ENCODE measurements at places on chromosomes 2 and 18. TPM values are rescaled to one million over a fixed set of nuclear protein-coding genes. Genes with fewer than 3 reads are reported as not detected.

- H3K4me3 ChIP-seq: no peak overlapping the region
- no peaks in the 10 kb centered on the region for H3K27me3 ChIP-seq
- H3K27ac ChIP-seq: no peak overlapping the region
These were observed 222.8 kb upstream of the TMEM200C start for GRCh38 chr18:6118080-6118479.

DNA sequence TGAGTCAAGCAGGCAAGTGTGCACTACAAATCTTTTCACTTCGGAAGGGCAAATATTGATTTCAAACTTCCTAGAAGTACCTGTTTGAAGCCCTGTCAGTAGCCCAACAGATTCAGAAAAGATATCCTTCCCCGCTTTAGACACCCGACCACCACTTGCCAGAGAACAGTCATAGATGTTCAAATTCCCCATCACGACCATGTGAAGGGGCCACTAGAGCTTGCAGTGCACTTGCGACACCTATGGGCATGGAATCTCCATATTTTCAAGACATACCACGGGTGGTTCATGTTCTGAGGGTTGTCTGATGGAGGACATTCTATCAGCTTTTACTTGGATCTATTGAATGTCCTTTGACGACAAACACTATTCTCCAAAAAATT is 23.8 kb downstream of the GNLY start:
- H3K36me3 ChIP-seq: no peaks in the 10 kb centered on the region
- H3K27ac ChIP-seq: no peak overlapping the region
- H3K4me1 ChIP-seq: no peaks in the 10 kb centered on the region
- no peak overlapping the region for H3K4me3 ChIP-seq
- peaks cover 27% of the 10 kb centered on the region for H3K27me3 ChIP-seq

DNA sequence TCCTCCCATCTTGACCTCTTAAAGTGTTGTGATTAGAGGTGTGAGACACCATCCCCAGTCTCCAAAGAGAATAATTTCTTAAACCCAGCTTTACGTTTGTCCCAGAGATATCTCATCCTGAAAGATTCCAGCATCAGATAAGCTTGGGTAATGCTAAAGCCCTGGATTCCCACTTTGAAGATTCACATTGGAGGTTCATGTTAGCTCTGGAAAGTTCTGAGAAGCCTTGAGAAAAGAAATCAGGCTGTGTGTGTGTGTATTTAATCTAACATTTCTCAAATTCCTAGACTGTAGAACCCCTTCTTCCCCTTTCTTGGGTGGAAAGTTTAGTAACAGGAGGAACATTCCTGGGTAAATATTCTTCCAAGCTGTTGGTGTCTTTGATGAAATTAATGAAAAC is 18.0 kb downstream of the ZNF532 start:
- H3K27me3 ChIP-seq: no peaks in the 10 kb centered on the region
- peaks cover 31% of the 10 kb centered on the region for H3K4me1 ChIP-seq
- peaks cover 17% of the 10 kb centered on the region for H3K36me3 ChIP-seq
- H3K27ac ChIP-seq: no peak overlapping the region

FTCDNL1 gene
- 2.6 TPM for polyA plus RNA-seq

ASB18 gene
- not detected for polyA plus RNA-seq

DSC1 gene
- polyA plus RNA-seq: not detected

DNA sequence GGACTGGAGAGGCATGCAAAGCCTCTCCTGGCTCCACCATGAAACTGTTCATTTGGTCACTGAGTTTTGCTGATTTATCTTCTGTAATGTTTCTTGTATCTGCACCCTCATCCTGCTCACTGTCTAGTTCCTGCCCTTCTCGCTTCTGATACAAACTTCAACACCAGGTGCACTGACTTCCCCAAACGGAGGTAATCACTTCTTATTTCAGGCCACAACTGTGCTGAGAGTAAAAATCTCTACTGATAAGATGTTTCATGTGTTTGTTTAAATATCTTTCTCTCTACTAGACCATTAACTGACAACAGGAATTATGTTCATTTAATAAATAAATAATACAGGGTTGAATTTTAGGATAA is 10.9 kb upstream of the NT5C1B start:
- no peak overlapping the region for H3K4me3 ChIP-seq
- no peak for DNase-seq
- H3K4me1 ChIP-seq: no peaks in the 10 kb centered on the region
- peaks cover 9% of the 10 kb centered on the region for H3K36me3 ChIP-seq
- H3K27me3 ChIP-seq: no peaks in the 10 kb centered on the region

DNA sequence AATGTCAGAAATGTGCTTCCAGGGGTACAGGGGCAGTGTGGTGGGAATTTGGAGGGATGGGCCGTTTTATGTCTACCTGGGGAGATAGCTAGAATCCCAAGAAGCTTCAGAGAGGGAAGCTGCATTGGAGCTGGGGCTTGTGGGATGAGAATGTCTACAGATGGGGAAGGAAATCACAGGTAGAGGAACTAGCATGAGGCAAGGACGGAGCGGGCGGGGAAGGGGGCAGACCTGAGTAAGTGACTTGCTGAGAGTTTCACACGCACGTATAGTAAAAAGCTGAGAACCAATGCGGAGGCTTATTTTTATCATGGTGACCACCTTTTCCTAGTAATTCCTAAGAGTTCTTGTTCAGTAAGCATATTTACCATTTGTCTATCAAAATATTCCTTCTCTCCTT is 6.3 kb downstream of the C2orf80 start:
- H3K36me3 ChIP-seq: no peaks in the 10 kb centered on the region
- DNase-seq: no peak
- H3K4me1 ChIP-seq: no peaks in the 10 kb centered on the region
- peaks cover 14% of the 10 kb centered on the region for H3K27me3 ChIP-seq

CREG2 gene
- polyA plus RNA-seq: not detected

DSC2 gene
- 0.08 TPM for polyA plus RNA-seq

GNAL gene
- 0.13 TPM for polyA plus RNA-seq

- H3K4me1 ChIP-seq: no peaks in the 10 kb centered on the region
- no peaks in the 10 kb centered on the region for H3K36me3 ChIP-seq
- DNase-seq: no peak
- no peak overlapping the region for H3K4me3 ChIP-seq
- H3K27ac ChIP-seq: no peak overlapping the region
These were observed 19.0 kb upstream of the KLF7 start for GRCh38 chr2:207184768-207185167.

GRCh38 chr2:85887566-85888019 is 1.2 kb downstream of the ST3GAL5 start:
- H3K4me1 ChIP-seq: peaks cover 49% of the 10 kb centered on the region
- no peaks in the 10 kb centered on the region for H3K27me3 ChIP-seq
- peak overlapping the region; percentile 93 for H3K4me3 ChIP-seq
- DNase-seq: peak; percentile 67
- peak overlapping the region; percentile 97 for H3K27ac ChIP-seq

- no peaks in the 10 kb centered on the region for H3K36me3 ChIP-seq
- peak overlapping the region; percentile 31 for H3K27ac ChIP-seq
- no peak for DNase-seq
- H3K27me3 ChIP-seq: peaks cover 9% of the 10 kb centered on the region
- no peak overlapping the region for H3K4me3 ChIP-seq
- H3K4me1 ChIP-seq: peaks cover 9% of the 10 kb centered on the region
These were observed 148.7 kb upstream of the ITGA6 start for GRCh38 chr2:172278667-172279066.

DNA sequence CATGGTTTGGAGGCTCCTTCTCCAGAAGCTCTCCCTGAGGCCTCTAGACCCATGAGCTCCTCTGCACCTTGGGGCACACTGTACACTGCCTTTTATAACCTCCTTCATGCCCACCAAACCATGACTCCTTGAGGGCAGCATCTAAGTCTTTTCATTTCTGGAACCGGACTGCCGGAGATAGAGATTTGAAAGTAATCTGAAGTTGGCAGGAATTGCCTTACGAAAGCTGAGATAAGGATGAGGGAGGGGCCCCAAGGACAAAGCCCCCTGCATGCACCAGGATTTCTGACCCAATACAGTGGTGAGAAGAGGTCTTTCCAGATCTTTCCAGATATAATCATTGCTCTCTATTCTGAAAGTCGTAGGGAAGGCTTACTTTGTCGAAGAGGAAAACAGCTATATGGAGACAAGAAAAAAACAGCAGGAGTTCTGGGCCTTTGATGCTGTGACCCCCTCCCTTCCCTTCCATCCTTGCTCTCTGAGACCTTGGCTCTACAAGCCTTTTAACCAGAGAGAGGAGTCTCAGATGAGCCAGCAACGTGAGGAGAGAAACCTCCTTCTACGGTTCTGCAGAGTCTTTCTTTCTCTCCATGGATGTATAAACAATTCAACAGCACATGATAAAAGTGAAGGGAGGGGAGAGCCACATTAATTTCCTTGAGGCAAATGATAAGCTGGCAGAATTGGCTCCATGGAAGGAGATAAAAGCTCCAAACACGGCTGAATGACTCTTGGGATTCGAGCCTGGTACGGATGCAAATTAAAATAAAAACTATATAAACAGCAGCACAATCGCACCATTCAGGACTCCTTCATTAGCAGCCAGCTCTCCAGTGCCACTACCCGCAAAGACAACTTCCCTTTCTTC is 88.0 kb upstream of the RTN4 start:
- H3K4me1 ChIP-seq: peaks cover 34% of the 10 kb centered on the region
- no peak for DNase-seq
- peaks cover 6% of the 10 kb centered on the region for H3K27me3 ChIP-seq
- no peak overlapping the region for H3K4me3 ChIP-seq
- H3K36me3 ChIP-seq: no peaks in the 10 kb centered on the region
- H3K27ac ChIP-seq: no peak overlapping the region

DNA sequence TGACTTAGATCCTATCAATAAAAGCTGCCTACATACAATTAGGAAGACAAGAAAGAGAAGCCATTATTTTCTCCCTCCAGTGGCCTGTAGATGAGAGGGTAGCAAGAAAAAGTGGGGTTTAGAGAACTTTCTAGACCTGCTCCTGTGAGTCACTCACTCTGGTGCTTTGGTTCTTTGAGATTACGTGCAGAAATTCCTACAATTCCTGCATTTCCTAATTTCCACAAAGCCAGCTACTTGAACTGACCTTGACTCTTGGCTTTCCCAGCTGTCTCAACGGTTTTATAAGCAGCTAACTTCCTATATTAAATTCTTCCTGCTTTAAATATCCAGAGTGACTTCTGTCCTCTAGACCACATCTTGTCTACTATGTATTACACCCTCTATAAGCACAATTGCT is 899.5 kb upstream of the KLHL29 start:
- no peaks in the 10 kb centered on the region for H3K4me1 ChIP-seq
- no peak overlapping the region for H3K27ac ChIP-seq
- DNase-seq: no peak
- H3K4me3 ChIP-seq: no peak overlapping the region
- no peaks in the 10 kb centered on the region for H3K27me3 ChIP-seq
- H3K36me3 ChIP-seq: no peaks in the 10 kb centered on the region

GRCh38 chr2:160394153-160394552 is 99.5 kb downstream of the RBMS1 start:
- H3K27me3 ChIP-seq: no peaks in the 10 kb centered on the region
- H3K27ac ChIP-seq: peak overlapping the region; percentile 91
- H3K36me3 ChIP-seq: no peaks in the 10 kb centered on the region
- H3K4me1 ChIP-seq: peaks cover 31% of the 10 kb centered on the region

- DNase-seq: no peak
- no peaks in the 10 kb centered on the region for H3K36me3 ChIP-seq
- no peaks in the 10 kb centered on the region for H3K27me3 ChIP-seq
- H3K4me3 ChIP-seq: no peak overlapping the region
- H3K4me1 ChIP-seq: no peaks in the 10 kb centered on the region
These were observed 93.4 kb downstream of the PARD3B start for GRCh38 chr2:204638471-204639194.

DNA sequence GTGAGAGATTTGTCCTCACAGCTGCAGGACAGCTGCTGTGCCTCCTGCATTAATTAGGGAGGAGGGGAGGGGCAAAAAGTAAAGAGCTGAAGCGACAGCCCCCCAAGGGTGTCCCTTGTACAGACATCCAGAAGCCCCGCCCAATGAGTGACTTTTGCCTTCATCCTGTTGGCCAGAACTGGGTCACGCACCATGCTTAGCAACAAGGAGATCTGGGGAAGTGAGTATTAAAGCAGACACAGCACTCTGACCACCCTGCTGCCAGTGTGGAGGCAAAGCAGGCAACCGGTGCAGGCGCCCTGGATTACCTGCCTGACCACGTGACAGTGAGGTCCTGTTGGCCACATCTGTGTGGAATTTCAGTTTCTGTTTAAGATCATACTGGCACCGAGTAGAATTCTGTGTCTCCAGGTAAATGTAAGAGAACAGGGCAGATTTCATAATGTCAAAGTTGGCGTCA is 21.5 kb upstream of the BIN1 start:
- H3K27ac ChIP-seq: no peak overlapping the region
- H3K4me1 ChIP-seq: peaks cover 15% of the 10 kb centered on the region
- no peaks in the 10 kb centered on the region for H3K36me3 ChIP-seq
- DNase-seq: no peak

THUMPD2 gene
- polyA plus RNA-seq: 5.5 TPM

GRCh38 chr2:142307616-142308115 is 176.8 kb upstream of the LRP1B start:
- no peak overlapping the region for H3K27ac ChIP-seq
- DNase-seq: no peak

GRCh38 chr18:12336887-12337286 is 28.8 kb downstream of the TUBB6 start:
- H3K27me3 ChIP-seq: no peaks in the 10 kb centered on the region
- H3K27ac ChIP-seq: peak overlapping the region; percentile 20
- H3K36me3 ChIP-seq: peaks cover 19% of the 10 kb centered on the region
- no peaks in the 10 kb centered on the region for H3K4me1 ChIP-seq

GALR1 gene
- polyA plus RNA-seq: not detected

- H3K27me3 ChIP-seq: no peaks in the 10 kb centered on the region
- no peak for DNase-seq
- peaks cover 9% of the 10 kb centered on the region for H3K36me3 ChIP-seq
- no peak overlapping the region for H3K27ac ChIP-seq
- H3K4me3 ChIP-seq: no peak overlapping the region
These were observed 12.6 kb downstream of the RNF149 start for GRCh38 chr2:101295895-101296294.

DNA sequence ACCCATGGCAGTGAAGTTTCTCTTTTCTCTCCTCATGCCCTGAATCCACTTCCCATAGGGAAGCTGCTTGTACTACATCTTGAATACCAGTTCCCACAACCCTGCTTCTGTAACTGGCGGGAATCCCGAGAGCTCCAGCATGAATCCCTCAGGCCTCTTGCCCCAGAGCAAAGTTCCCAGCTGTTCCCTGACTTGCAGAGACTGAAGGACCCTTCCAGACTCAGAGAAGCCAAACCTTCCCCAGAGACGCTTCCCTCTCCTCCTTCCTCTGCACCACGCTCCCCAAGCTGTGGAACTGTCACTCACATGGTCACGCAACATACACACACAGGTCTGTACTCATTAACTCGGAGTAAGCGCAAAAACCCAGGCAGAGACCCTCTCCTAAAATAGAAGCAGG is 26.4 kb downstream of the TRAPPC12 start:
- DNase-seq: no peak
- H3K27me3 ChIP-seq: no peaks in the 10 kb centered on the region
- H3K4me3 ChIP-seq: no peak overlapping the region
- H3K4me1 ChIP-seq: peaks cover 18% of the 10 kb centered on the region
- H3K36me3 ChIP-seq: peaks cover 10% of the 10 kb centered on the region
- H3K27ac ChIP-seq: no peak overlapping the region
